ENCODE measurements at places on chromosomes 3 and 15. TPM values are rescaled to one million over a fixed set of nuclear protein-coding genes. Genes with fewer than 3 reads are reported as not detected.

GRCh38 chr3:47024932-47025331, 45.5 kb downstream of the NBEAL2 start:
- DNase-seq = no peak

DNA sequence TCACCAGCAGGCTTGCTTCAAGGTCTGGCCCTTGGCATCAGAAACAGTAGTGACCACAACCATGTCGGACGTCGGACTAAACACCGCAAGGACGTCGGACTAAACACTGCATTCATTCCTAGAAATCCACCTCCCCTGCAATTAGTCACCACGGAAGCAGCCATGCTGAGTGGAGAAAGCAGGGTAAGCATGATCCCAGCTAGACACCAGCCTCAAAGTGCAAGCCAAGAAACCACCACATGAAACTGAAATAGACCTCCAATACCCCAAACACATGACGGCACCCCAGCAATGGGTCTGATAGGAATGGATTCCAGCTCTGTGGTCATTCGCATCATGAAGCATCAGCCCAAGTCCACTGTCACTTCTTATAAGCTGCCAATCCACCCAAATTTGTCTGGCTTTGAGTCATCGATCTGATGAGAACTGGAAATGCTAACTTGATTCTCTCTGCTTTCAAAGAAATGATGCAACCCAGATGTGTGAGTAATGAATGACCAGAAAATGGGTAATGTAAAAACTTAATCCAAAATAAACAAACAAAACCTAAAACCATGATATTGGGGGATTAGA, 348.3 kb upstream of the TMCO5A start:
- no peak for DNase-seq

DNA sequence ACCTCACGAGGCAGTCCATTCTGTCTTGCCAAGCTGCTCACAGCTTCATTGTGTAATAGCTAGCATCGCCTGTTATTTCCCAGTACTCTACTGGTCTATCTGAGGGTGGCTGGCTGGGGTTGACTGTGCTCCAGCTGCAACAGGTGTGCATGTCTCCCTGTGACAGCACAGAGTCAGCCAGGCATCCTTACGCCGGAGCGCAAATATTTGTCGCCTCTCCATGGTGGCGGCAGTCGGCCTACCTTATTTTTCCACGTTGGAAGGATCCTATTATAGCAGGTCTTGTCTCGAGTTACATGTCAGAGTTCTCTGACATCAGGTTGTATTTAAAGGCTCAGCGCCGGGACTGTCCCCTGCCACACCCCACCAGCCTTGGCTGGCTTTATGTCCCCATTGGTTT, 307.1 kb downstream of the TLE3 start:
- DNase-seq = no peak

DNA sequence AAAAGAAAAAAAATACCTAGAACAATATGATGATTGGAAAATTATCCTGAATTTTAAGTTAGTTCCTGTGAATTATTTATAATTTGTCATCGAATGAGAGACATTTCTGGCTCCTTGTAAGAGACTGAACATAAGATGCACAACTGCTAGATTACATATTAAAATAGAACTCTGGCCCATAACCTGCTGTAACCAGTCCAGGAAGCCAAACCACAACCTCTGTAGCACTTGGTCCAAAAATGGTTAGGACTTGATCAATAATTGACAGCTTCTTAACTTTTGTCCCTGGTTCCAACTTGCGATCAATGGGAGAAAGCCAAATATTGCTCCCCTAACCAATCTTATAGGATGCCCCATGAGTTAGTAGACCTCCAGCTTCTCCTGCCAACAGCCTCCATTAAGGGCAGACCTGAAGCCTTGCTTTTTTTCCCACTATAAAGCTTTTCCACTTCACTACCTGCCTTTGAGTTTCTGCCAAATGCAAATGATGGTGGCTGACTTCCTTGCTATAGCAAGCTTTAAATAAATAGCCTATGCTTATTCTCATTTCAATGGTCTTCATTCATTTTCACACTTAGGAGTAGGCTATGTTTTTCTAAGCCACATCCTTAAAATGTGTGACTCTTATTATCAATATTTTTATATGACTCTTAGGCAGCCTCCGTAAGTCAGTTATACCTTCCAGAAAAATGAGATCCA, 224.0 kb upstream of the ARHGEF26 start:
- no peak for DNase-seq

DNA sequence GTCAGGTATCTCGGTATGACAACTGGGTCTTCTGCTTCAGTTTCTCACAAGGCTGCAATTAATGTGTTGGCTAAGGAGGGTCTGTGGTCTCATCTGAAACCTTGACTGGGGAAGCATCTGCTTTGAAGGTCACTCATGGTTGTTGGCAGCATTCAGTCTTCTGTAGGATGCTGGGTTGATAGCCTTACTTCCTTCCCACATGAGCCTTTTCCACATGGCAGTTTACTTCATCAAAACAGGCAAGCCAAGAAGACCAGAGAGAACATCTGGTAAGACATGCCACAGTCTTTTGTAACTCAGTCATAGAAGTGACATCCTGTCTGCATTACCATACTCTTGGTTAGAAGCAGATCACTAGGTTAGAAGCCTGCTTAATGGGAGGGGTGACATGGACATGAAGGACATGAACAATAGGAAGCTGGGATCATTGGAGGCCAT, 49.5 kb downstream of the CMC1 start:
- DNase-seq = no peak

RASGRP1 gene
- 0.84 TPM for total RNA-seq

DNA sequence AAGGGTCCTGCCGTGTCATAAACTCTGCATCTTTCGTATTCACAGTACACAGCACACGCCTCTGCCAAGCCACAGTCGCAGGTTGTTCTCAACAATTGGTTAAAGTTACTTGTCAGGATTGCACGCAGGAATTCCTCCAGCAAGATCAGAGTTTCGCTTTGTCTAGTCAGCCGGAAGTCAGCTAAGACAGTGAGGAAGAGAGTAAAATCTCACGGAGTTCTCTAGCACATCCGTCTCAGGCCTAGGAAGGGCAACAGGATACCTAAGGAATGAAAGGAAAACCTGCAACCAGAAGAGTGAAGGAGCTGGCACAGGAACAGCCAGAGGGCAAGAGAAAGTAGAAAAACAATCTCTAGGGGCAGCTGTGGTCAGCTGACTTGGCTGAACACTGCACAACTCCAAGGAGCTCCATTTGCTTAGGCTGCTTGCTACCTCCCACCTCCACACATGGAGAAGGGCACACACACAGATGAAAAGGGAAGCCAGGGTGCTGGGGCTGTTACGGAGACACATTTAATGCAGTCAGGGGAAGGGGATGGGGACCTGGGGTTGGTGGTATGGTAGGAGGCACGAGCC, 23.7 kb downstream of the RORA start:
- DNase-seq = no peak

Measured in left colon (tissue), 2 donors.